Esophagus squamous epithelium (tissue), 5 donors: ENCODE measurements at places on chromosomes 7 and 10. TPM values are rescaled to one million over a fixed set of nuclear protein-coding genes. Genes with fewer than 3 reads are reported as not detected.

- no peak for DNase-seq
These were observed 65.0 kb downstream of the STK17A start for GRCh38 chr7:43647673-43648472.

DNA sequence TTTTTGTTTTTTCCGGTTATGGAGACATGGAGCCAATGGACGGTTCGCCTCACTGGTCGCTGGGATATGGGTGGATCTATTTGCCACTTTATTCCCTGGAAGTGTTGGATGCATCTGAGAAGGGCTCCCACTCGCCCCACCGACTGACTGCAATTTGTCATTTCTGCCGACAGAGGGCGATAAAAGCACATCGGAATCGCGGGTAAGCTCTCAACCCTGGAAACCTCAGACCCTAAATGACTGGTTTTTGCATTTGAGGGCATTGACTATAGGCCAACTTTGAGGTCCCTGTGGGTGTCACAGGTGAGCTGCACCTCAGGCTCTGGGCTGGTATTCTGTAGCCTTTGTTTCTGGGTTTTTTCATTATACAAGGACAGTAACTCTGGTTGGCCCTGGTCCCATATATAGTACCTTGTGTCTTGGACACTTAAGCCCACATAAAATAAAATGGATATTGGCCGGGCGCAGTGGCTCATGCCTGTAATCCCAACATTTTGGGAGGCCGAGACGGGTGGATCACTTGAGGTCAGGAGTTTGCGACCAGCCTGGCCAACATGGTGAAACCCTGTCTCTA is 11.9 kb upstream of the OPALIN start:
- DNase-seq: no peak

DNA sequence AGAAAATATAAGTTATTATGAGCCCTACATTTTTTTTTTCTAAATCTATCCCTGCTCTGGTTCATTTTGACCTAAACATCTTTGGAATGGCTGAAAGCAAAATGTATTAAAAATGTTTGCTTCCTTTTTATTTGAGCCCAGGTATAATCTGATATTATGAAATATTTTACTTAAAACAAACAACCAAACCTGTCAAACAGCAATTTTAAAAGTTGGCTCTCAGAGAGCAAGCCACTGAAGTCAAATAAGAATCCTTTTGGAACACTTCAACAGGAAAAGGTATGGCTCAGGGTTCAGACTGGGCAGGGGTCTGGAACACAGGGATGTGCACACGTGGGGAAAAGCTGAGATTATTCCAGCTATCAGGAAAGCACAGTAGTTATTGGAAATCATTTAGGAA is 782.9 kb downstream of the CCSER2 start:
- no peak for DNase-seq

ELFN1 gene
- total RNA-seq: 0.40 TPM
